Activated T-helper 2 cell treated with anti-CD3 and anti-CD28 coated beads, Interferon-gamma antibody, Interleukin-2, Interleukin-4, amounts not matched to agents 10 μg/mL and 5 μg/mL and 100 μg/mL, durations not matched to agents 14 hours and 24 hours and 36 hours (primary cell): ENCODE measurements at places on chromosomes 7 and 10. TPM values are rescaled to one million over a fixed set of nuclear protein-coding genes. Genes with fewer than 3 reads are reported as not detected.

STAG3 gene
- 20.6 and 22.3 TPM in 2 replicates for total RNA-seq

CYP3A4 gene
- total RNA-seq = not detected in 2 replicates

DLX6 gene
- total RNA-seq = not detected in 2 replicates

CALN1 gene
- total RNA-seq = not detected in 2 replicates

LRRC27 gene
- total RNA-seq = 2.8 and 3.5 TPM in 2 replicates

- no peak for DNase-seq
- H3K36me3 ChIP-seq = peaks cover 33% of the 10 kb centered on the region
- peaks cover 67% of the 10 kb centered on the region for H3K4me1 ChIP-seq
- peak overlapping the region; percentile 92 for H3K27ac ChIP-seq
- peak overlapping the region; percentile 78 for H3K4me3 ChIP-seq
- H3K27me3 ChIP-seq = no peaks in the 10 kb centered on the region
These were observed 99.7 kb upstream of the PPIF start for GRCh38 chr10:79247373-79248137.

GRCh38 chr7:1210321-1210978, 22.2 kb upstream of the UNCX start:
- no peaks in the 10 kb centered on the region for H3K36me3 ChIP-seq
- peaks cover 20% of the 10 kb centered on the region for H3K27me3 ChIP-seq
- no peak overlapping the region for H3K27ac ChIP-seq
- no peak overlapping the region for H3K4me3 ChIP-seq

DNA sequence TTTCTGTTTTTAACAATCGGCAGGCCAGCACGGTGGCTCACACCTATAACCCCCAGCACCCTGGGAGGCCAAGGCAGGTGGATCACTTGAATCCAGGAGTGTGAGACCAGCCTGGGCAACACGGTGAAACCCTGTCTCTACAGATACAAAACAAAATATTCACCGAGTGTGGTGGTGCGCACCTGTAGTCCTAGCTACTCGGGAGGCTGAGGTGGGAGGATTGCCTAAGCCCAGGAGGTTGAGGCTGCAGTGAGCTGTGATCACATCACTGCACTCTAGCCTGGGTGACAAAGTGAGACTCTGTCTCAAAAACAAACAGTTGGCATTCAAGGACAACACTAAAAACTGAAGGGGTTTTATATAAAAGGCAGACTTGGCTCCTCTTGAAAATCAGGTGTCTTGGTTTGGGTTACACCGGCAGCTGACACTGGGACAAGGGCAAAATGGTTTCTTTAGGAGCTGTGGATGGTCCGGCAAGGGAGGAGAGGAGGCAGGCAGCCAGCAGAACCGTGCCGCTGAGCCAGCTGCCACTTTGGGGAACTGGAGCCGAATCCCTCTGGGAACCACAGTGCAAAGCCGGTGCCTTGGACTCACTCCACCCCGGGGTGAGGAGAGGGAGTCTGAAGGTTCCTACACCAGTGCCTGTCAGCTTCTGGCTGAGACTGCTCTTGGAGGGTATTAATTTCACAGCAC, 52.6 kb downstream of the CHST3 start:
- H3K4me3 ChIP-seq = no peak overlapping the region
- DNase-seq = no peak
- H3K27me3 ChIP-seq = peaks cover 5% of the 10 kb centered on the region
- no peak overlapping the region for H3K27ac ChIP-seq

DNA sequence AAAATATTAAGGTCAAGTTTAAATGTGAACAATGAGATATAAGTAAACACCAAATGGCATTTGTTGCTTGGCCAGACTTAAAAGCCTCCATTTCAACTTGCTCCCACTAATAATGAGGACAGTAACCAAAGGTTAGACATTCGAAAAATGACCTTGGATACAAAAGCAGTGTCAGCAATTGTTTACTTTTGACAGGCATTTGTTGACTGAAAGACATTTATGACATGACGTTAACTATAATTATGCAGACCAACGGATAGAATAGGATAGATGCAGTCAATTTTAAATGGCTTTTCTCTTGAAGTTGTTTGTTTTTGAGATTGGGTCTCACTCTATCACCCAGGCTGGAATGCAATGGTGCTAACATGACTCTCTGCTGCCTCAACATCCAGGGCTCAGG, 6.3 kb upstream of the WNT16 start:
- no peak for DNase-seq
- H3K4me3 ChIP-seq = no peak overlapping the region
- no peaks in the 10 kb centered on the region for H3K36me3 ChIP-seq
- no peak overlapping the region for H3K27ac ChIP-seq
- H3K4me1 ChIP-seq = no peaks in the 10 kb centered on the region
- peaks cover 30% of the 10 kb centered on the region for H3K27me3 ChIP-seq

- no peak for DNase-seq
- H3K4me3 ChIP-seq = no peak overlapping the region
- H3K36me3 ChIP-seq = no peaks in the 10 kb centered on the region
- H3K27me3 ChIP-seq = no peaks in the 10 kb centered on the region
- no peak overlapping the region for H3K27ac ChIP-seq
- peaks cover 15% of the 10 kb centered on the region for H3K4me1 ChIP-seq
These were observed 86.2 kb upstream of the AOAH start for GRCh38 chr7:36810489-36810888.

DNA sequence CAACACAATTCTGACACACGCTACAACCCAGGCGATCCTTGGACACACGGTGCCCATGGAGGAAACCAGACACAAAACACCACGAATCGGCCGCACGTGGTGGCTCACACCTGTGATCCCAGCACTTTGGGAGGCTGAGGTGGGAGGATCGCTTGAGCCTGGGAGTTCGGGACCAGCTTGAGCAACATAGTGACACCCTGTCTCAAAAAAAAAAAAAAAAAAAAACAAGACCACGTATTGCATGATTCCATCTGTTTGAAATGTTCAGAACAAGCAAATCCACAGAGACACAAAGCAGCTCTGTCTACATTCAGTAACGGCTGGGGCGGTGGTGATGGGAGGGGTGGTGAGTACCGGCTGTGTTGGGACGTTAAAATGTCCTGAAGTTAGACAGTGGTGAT, 25.2 kb downstream of the ADAP1 start:
- no peak for DNase-seq
- H3K4me3 ChIP-seq = no peak overlapping the region
- peaks cover 30% of the 10 kb centered on the region for H3K36me3 ChIP-seq
- no peaks in the 10 kb centered on the region for H3K27me3 ChIP-seq
- H3K27ac ChIP-seq = peak overlapping the region; percentile 89
- H3K4me1 ChIP-seq = peaks cover 18% of the 10 kb centered on the region

- H3K27me3 ChIP-seq = no peaks in the 10 kb centered on the region
- H3K36me3 ChIP-seq = no peaks in the 10 kb centered on the region
- no peaks in the 10 kb centered on the region for H3K4me1 ChIP-seq
- H3K27ac ChIP-seq = no peak overlapping the region
These were observed 311.9 kb downstream of the GRM8 start for GRCh38 chr7:126940723-126941307.

- no peaks in the 10 kb centered on the region for H3K36me3 ChIP-seq
- no peaks in the 10 kb centered on the region for H3K27me3 ChIP-seq
- DNase-seq = no peak
- H3K4me1 ChIP-seq = no peaks in the 10 kb centered on the region
- no peak overlapping the region for H3K4me3 ChIP-seq
- H3K27ac ChIP-seq = no peak overlapping the region
These were observed 27.0 kb downstream of the MMD2 start for GRCh38 chr7:4931943-4932342.

DNA sequence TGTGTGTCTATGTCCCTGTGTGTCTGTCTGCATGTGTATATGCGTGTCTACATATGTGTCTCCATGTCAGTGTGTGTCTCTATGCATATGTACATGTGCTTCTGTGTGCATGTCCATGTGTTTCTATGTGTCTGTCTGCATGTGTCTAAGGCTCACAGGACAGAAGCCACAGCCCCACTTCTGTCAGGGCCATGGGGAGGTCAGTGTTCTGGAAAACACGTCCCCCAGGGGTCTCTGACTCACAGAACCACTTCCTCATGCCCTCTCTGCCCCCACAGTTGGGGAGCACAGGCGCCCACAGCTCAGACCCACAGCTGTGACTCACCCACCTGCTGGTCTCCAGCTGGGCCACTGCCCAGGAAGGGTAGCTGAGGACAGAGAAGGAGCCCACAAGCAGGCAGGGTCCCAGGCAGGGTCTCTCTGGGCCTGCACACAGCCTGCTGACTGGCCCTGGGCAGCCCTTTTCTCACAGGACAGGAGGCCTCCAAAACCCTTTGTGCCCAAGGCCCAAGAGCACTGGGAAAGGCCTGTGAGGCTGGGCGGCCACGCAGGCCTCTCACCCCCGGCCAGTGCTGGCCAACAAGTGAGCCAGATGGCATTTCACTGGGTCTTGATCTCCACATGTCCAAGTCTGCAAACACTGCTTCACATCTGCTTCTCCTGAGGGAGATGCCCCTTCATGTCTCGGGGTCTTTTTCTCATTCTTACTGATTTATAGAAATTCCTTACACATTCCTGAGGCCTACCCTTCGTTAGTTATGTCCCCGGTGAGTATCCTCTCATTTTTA, 102.9 kb upstream of the FAM20C start:
- H3K4me1 ChIP-seq = peaks cover 16% of the 10 kb centered on the region
- no peaks in the 10 kb centered on the region for H3K27me3 ChIP-seq
- H3K27ac ChIP-seq = no peak overlapping the region

DNA sequence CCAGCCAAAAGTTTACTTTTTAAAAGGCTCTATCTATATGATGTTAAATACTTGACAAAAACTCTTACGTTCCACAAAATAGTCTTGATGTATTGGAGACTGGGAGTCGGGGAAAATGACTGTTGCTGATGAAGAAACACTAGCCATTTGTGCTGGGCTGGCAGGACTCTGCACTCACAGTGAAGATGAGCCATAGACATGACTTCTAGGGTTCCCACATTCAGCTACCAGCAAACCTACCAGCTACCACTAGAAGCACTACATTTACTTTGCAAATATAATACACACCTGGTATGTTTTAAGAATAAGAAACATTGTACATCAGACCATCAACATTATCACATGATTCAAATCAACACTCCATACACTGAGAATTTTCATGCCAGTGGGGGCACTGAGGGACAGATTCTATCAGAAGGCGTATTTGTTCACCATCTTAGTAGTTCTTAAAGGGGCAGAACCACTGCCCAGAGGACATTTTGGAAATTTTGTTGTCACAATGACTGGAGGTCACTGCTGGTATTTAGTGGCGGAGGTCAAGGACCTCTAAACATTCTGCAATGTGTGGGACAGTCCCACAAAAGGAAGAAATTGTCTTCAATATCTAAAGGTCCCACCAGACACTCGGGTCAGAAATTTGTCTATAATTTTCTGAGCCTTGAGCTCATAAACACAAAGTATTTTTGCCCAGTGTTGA, 52.3 kb downstream of the PARD3 start:
- no peak overlapping the region for H3K4me3 ChIP-seq
- H3K27me3 ChIP-seq = peaks cover 1% of the 10 kb centered on the region
- H3K4me1 ChIP-seq = peaks cover 8% of the 10 kb centered on the region
- no peaks in the 10 kb centered on the region for H3K36me3 ChIP-seq
- no peak overlapping the region for H3K27ac ChIP-seq
- DNase-seq = no peak
